Activated CD4-positive, alpha-beta T cell treated with anti-CD3 and anti-CD28 coated beads, Interleukin-2, amount 50 U/mL, for 24 hours (primary cell): ENCODE measurements at places on chromosomes 6 and 20.

GRCh38 chr20:63055575-63056235 lies 48.9 kb upstream of the BHLHE23 start:
- DNase-seq: no peak

DNA sequence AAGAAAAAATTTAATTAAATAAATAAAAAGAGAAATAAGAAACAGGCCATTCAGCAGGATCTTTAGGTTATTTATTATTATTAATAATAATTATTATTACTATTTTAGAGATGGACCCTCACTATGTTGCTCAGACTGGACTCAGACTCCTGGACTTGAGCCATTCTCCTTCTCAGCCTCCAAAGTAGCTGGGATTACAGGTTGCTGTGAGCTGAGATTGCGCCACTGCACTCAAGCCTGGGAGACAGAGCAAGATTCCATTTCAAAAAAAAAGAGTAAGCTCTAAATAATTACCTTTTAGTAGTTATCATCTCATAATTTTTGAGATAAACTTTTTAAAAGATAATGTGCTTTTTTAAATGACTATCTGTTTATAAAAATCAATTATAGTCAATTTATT lies 1102.8 kb upstream of the GJE1 start:
- no peak for DNase-seq

DNA sequence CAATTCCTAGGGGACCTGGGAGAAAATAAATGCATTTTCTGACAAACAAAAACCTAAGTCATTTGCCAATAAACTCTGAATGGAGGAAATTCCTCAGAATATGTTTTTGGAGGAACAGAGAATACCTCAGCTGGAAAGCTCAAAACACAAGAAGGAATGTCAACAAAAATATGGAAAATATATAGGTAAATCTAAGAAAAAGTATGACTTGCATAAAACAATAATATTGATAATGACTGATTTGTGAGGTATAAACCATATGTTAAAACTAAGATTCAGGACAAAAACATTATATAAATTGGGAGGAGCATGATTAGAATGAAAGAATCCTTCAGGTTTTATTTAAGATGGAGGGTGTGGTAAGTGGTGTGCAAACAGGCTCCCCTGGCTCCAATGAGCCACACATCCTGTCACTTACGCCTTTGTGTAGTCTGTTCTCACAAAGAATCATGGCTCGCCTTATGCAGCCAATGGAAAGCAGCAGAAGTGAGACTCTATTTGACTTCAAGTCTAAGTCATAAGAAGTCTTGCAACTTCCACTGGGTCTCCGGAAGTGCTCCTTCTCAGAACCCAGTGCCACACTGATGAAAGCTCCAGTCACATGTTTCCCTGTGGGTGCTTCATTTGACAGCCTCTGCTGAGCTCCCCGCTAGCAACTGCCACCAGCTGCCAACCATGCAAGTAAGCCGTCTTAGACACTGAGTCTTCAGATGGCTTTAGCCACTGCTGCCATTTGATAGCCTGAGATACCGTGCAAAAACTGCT lies 8.1 kb downstream of the CFAP61 start:
- DNase-seq: no peak

DNA sequence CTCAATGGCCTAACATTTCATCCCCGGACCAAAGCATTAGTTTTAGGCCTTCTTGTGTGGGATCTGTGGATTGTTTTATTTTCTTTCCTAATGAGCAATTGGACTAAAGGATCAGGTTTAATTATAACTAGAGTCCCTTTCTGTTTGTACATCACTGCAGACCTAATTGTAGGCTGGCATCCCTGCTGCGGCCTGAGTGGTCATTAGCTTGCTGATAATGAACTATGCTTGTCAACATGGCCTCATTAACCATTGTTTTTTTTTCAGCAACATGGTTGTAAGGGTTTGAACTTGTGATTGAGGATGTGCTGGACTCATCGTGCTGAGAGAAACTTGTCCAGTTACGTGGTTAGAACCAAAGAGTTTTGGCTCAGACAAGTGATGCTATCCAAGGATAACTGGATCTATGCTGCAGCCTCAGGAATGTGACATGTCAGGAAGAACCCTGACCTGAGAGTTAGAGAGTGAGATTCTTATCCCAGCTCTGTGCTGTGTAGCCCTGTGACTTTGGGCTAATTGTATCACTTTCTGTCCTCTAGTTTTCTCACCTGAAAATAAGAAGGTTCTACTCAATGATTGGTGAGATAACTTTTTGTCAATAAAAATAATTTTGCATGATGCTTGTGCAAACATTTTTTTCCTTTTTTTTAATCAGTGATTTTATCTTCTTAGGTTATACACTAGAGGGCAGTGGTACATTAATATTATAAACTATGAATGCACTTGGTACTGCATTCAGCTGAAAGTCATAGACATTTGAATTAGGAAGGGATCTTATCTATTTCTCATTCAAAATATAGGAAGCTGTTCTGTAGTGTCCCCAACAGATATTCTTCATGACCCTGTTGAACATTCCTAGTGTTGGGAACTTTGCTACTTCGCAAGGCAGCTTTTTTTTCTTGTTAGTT lies 140.9 kb downstream of the RNF144B start:
- no peak for DNase-seq

DNA sequence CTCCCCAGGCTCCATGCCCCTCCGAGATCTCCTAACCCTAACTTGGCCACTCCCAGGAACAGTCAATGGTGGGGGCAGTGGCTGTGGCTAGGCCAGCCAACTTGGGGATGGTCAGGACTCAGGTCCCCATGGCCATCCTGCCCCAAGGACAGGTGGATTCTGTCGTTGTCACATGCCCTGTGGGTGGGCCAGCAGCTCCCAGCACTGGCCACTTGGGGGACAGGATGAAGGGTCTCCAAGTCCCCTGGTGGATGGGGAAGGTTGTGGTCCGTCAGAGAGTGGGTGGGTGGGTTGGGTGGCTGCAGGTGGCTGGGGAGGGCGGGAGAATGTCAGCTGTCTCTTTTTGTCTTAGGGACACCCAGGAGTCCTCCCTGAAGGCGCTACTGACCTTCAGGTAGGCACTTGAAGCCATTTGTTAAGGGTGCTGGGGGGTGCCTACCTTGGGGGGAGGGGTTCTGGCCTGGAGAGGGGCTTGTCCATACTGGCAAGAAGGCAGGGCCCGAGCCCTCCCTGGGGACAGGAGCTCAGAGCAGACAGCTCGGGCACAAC lies 5.5 kb downstream of the COL9A3 start:
- DNase-seq: no peak

- no peak for DNase-seq
These were observed 1467.0 kb upstream of the DEFB115 start for GRCh38 chr20:29790510-29790909.

- DNase-seq: no peak
These were observed 67.9 kb upstream of the MLIP start for GRCh38 chr6:54043360-54043759.
